ENCODE measurements at places on chromosomes 6 and 20.

- DNase-seq, result no peak
These were observed 588.4 kb upstream of the CITED2 start for GRCh38 chr6:139962654-139963347.

DNA sequence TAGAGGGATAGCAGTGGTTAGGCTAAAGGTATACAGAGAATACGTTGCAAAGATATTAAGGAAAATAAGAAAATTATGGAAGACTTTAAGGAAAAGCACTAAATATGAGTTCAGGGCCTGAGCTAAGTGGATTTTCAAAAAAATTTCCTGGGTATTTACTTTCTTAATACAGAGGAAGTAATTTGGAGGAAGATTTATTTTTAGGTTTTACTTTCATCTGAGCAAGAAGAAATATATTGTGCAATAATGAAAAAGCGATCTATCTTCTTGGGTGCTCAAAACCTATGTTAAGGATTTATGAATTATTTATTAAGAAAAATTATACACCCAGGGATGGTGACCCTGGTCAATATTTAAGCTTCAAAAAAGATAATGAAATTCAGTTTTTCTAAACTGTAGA lies 224.7 kb downstream of the PLCB1 start:
- DNase-seq, result no peak

- DNase-seq, result no peak
These were observed 441.2 kb upstream of the DEFB115 start for GRCh38 chr20:30816182-30816645.

- DNase-seq, result no peak
These were observed 37.9 kb downstream of the RBM38 start for GRCh38 chr20:57429159-57429496.

DNA sequence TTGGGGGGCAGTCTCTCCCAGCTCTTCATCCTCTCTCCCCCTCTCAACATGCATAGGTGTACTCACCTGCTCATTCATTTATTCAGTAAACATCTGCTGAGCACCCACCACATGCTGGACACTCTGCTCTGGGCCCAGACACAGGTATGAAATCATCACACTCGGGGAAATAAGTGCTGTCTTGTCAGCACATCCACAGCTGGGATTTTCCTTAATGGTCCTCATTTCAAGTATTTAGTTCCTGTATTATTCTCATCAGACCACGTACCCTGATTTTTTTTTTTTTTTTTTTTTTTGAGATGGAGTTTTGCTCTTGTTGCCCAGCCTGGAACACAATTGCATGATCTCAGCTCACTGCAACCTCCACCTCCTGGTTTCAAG lies 19.4 kb downstream of the RAB5IF start:
- no peak for DNase-seq

- DNase-seq, result no peak
These were observed 18.7 kb upstream of the TOP1 start for GRCh38 chr20:41009946-41010345.

DNA sequence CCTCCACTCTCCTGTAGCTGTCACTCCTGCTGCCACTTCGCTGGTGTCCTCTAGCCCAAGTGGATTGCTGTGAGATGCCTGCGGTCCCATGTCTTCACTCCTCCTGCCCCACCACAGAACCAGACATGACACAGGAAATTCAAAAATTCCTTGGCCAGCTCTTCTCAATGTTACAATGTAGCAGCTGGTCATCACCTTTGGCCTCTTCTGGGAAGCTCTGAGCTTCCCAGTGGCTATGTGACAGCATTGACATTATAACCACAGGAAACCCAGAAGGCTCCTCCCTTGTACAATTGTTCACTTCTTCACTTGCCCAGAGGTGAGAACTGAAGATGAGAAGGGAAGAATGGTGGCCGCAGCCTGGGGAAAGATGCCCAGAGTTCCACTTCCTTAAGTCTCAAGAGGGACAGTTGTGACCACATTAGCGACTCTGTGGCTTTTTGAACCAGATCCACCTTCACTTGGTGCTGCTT lies 76.1 kb upstream of the NAA20 start:
- no peak for DNase-seq

DNA sequence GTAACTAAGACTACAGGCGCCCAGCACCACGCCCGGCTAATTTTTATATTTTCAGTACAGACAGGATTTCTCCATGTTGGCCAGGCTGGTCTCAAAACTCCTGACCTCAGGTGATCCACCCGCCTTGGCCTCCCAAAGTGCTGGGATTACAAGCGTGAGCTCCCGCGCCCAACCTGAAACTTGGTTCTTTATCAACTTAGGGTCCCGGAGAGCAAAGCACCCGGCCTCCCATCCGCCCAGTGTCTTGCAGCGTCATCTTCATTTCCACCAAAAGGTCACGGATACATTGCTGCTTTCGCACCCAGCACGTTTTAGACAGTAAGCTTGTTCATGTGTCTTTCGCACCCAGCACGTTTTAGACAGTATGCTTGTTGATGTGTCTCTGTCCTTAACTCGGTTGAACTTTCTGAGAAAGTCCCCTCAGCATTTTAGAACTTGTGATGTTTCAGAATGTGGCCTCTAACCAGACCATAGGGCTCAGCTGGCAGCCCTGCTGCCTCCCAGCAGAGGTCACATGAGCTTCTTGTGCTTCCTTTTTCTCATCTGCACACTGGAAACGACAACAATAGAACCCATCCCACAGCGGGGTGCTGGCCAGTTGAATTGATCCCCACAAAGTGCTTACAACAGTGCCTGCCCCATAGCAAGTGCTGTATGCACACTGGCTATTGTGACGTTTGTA lies 48.8 kb downstream of the PRR18 start:
- DNase-seq, result no peak

DNA sequence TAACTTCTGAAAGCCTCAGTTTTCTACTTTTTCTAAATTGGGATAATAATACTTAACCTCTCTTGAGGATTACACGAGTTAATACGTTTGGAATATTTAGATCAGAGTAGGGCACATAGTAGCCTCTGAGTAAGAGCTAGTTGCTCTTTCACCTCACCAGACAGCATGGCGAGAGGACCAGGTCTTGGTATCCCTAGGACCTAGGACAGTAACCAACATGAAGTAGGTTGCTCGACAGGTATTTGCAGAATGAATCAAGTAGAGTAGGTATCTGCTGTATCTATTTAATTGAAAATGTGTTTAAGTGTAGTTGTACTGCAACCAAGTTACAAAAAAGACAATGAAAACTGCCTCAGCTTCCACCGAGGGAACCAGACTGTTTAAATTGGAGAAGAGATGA lies 1.4 kb downstream of the CDC5L start:
- DNase-seq, result no peak

DNA sequence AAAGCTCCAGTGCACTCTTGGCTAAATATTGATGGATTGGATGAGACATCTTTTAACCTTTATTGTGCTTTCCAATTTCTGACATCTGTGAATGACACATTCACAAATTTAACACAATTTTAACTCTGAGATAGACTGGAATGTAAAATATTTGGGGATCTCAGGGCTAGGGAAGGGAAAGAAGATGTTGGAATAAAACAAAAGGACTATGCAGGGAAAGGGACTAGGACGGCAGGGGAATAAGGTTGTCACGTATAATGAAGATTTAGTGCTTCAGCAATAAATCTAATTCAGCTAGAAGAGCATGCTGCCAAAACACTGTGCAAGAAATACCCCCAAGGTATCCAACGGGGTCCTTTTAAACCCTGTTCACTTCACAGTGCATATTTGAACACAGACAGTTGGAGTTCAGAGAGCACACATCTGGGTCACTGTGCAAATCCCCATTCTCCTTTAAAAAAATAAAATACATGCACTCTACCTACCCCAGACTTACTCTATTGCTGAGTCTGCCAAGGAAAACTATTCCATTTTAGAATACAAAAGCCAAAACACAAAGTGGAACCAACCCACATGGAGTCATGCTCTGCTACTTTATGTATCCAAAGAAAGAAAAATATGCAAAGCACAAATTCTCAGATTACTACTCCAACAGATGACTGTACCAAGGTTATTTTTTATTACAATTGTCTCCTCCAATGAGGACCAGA lies 151.0 kb upstream of the RSPO3 start:
- no peak for DNase-seq

DNA sequence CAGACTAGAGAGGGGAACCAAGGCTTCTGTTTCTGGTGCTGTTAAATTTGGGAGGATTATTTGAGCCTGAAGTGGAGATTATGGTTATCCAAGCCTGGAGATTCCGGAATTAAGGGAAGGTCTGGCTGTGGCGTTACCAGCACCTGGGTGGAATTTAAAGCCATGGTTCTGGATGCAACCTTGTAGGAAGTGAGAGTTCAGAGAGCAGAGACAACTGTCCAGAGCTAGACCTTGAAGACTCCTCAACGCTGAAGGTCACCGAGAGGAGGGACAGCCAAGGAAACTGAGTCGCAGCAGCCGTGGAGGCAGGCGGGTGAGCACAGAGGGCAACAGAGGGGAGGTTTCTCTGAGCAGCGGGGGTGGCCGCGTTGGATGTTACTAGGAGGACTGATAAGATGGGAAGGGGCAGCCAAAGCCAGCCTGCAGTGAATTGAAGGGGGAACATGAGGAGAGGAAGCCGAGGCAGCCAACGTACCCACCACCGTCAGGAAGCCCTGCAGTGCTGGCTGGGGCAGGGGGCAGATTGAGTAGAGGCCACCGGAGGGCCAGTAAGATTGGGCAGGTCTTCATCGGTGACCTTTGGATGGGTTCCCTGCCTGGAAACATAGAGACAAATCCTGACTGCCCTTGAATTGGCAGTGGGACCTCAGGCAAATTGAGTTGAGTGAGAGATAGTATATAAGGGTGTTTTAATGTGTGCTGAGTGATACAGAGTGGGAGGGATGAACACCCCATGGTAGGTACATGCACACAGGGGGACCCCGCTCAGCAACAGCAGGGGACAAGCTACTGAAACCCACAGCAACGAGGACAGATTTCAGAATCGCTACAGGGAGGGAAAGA lies 90.3 kb downstream of the SNX5 start:
- no peak for DNase-seq

DNA sequence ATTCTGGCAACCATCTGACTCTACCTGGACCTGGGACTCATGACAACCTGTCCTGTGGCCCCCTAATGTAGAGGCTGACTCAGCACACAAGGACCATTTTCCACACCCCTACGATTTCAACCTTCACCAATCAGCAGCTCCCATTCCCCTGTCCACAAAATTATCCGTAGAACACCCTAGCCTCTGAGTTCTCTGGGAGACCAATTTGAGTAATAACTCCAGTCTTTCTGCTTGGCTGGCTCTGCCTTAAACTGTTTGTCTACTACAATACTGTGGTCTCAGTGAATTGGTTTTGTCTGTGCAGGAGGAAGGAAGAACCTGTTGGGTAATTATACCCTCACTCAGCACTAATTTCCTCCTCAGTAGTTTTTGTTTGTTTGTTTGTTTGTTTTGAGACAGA lies 99.3 kb upstream of the MRPS10 start:
- DNase-seq, result no peak

DNA sequence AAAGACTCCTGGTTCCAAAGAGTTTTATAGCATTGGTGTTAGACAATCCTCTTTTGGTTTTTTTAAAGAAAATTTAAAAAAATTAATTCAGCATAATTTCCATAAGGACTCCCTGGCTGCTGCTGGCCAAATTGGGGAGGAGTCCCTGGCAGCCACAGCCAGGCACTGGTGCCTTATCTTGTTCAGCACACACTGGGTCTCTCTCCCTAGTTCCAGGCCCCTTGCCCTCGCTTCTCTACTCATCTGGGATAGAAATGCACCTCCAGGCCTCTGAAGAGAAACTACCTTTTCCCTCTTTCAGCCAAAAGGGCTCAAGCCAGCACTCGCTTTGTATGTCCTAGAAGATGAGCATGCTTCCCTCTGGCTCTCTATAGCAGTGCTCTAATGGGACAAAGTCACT lies 13.4 kb upstream of the MAPK13 start:
- no peak for DNase-seq

DNA sequence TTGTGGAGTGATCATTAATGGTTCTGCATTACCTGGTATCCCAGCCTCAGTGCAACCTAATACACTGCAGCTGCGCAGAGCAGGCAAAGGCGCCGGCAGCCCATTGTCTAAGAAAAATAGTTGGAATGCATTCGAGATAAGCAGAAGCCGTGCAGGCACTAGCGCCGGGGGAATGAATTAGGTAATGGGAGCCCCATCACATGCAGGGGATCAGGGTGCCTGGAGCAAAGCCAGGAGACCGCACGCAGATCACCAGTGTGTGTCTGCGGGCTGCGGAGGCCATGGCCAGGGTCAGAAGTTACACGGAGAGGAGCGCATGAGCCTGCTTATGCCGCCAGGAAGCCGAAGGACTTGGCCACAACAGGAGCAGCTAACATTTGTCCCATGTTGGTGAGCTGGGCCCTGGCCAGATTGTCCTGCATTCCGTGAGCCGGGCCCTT lies 156.8 kb downstream of the DLL1 start:
- DNase-seq, result no peak

- DNase-seq, result no peak
These were observed 2.1 kb upstream of the UBE2C start for GRCh38 chr20:45810191-45810970.

GRCh38 chr20:57479196-57479595 lies 45.7 kb downstream of the CTCFL start:
- no peak for DNase-seq

DNA sequence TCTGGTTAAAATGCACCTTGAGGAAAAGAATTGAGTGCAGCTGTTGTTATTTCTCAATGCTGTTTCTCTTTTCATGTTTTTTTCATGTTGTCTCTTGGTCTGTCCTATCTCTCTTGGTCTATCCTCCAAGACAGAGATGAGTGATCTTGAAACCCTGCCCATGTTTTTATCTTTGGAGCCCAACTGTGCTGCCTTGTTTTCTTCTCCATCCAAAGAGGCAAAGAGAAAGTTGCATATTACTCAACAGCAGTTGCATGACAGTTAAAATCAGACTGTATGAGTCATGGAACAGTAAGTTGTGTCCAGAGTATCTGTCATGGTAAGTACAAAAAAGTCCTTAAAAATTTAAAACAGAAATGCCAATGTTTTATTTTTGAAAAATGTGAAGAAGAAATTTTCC lies 26.2 kb downstream of the BCAS1 start:
- DNase-seq, result no peak

DNA sequence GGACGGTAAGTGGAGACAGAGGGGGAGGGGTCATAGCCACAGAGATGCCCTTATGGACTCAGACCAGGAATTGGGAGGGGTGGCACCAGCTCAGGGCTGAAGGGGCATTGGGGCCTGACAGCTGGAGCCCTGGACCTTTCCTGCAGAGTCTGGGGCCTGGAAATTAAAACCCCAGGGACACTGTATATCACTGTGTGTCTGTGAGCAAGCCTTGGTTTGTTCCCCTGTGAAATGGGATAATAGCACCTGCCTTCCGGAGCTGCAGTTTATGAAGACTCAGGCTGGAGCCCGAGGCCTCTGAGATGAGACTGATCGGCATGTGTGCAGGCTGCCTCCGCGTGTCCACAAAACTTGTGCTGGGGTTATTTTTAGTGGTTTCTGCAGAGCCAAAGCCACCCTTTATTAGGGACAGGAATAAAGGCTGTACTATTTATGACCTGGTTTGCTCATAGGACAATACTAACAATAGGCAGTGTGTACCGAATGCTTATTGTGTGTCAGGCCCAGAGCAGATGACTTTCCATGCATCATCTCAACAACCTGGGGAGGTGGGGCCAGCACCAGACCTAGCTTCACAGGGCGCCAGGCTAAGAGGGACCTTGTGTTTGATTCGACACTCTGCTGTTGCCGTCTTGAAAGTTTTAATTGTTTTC lies 22.6 kb downstream of the MYH7B start:
- DNase-seq, result no peak

Data from caudate nucleus (tissue), 63 donors.